ENCODE measurements at places on chromosomes 12 and 14. TPM values are rescaled to one million over a fixed set of nuclear protein-coding genes. Genes with fewer than 3 reads are reported as not detected.

DNA sequence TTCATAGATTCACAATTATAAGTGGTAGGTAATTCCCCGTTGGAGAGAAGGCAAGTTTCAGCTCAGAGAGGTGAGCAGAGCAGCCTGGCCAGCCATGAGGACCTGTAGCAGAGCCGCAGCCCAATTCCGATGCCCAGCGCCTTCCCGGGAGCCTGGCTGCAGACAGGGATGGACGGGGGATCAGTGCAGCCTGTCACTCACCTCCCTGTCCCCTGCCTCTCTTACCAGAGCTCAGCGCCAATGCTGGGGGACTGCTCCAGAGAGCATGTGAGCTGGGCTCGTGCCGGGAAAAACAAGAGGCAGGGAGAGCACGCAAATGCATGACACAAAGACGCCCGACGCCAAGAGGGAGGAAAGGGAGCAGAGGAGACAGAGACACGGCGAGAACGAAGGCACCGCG lies 231.9 kb downstream of the BCL11B start:
- DNase-seq, result no peak

GRCh38 chr14:90412058-90412457 lies 15.2 kb downstream of the CALM1 start:
- DNase-seq, result no peak

GRCh38 chr14:33933386-33933933 lies 17.4 kb downstream of the EGLN3 start:
- no peak for DNase-seq

DNA sequence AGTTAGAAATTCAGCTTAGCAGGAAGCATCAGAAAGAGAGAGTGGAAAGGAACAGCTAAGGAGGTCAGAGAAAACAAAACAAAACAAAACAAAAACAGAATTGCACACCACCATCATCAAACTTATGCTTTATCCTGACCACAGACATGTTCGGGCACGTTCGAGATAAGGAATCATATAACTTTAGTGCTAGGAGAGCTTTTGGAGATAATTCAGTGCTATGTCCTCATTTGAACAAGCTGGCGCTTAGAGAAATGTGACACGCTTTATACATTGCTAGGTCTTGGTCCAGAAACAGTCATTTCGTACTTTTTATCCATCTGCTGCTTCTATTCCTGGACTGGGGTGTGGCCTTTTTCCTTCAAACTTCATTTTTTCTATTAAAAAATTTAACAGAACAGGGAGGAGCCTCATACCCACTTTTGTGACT lies 213.1 kb downstream of the PTPRO start:
- peak; percentile 17 for DNase-seq

GRCh38 chr12:131407221-131408035 lies 303.5 kb upstream of the SFSWAP start:
- no peak for DNase-seq

- no peak for DNase-seq
Measured at GRCh38 chr14:24422694-24423601, 6.5 kb downstream of the CBLN3 start.

GRCh38 chr14:23588884-23589598 lies 10.5 kb upstream of the JPH4 start:
- peak; percentile 60 for DNase-seq

GRCh38 chr14:53953002-53953827 lies 3.4 kb downstream of the BMP4 start:
- DNase-seq, result peak; percentile 52

DNA sequence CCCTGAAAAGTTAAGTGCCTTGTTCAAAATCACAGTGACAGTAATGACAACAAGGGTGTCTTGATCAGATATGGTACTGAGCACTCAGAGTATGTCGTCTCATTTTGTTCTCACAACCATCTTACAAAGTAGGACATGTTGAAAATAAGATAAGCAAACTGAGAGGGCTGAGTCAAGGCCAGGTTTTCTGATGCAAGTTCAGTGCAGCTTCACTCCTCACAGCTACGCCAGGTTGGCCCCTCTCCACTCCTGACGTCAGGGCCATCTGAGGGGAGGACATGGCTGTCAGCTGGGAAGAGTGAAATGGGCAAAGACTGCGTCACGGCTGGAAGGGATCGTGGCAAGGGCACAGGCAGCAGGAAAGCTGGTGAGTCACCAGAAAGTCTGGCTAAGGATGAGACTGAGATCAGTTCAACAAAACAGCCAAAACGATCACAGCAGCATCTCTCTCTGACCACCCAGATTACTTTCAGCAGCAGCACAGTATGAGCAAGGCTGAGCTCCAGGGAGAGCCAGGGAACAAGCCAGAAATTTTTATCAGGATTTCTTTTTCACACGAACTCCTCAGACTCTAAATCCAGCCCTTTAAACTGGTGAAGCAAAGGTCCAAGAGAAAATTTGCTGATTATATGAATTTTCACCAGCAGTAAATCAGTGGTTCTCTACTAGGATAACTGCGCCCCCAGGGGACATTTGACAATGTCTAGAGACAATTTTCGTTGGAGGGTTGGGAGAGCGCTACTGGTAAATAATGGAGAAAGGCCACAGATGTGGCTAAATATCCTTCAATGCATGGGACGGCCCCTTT lies 297.9 kb upstream of the AMIGO2 start:
- peak; percentile 71 for DNase-seq

DNA sequence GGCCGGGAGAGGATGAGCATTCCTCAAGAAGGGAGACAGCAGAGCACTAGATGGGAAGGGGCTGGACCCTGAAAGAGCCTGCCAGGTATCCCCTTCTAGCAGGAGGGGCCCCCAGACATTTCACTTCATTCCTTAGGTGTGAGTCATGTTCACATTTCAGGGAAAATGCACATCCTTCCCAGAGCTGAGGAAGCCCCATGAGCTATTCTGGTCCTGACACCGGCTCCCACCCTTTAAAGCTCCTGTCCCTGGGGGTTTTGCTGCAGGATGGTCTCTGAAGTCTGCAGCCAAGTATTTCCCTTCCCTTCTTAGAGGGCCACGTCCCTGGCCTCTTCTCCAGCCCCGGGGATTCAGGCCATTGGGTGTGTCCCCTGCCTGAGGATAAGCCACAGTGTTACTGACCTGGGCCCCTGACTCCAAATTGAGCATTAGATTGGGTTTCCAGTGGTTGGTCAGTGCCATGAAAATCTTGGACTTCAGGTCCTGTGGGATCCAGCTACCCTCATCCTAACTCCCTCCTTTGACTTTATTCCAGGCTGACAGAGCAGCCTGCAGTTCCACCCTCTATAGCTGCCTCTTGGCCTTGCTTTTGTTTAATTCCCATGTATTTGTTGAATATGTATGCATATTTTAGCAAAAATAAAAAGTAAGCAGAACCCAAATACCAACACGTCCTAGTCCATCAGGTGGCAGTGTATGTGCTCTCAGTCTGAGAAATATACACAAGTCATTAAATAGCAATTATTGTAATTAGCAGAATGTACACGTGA lies 267.1 kb downstream of the CACNA1C start:
- DNase-seq, result no peak

- no peak for DNase-seq
Measured at GRCh38 chr14:25518364-25518763, 468.4 kb upstream of the STXBP6 start.

GRCh38 chr14:69048456-69048855 lies 69.4 kb upstream of the ACTN1 start:
- no peak for DNase-seq

DNA sequence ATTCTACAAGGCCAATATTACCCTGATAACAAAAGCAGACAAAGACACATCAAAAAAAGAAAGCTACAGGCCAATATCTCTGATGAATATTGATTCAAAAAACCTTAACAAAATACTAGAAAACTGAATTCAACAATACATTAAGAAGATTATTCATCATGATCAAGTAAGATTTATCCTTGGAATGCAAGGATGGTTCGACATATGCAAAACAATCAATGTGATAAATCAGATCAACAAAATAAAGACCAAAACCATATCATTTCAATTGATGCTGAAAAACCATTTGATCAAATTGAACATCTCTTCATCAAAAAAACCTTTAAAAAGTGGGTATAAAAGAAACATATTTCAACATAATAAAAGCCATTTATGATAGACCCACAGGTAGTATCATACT lies 117.3 kb downstream of the CPNE8 start:
- peak; percentile 6 for DNase-seq

- no peak for DNase-seq
Measured at GRCh38 chr12:101407049-101407435, 530 bp downstream of the ARL1 start.

DNA sequence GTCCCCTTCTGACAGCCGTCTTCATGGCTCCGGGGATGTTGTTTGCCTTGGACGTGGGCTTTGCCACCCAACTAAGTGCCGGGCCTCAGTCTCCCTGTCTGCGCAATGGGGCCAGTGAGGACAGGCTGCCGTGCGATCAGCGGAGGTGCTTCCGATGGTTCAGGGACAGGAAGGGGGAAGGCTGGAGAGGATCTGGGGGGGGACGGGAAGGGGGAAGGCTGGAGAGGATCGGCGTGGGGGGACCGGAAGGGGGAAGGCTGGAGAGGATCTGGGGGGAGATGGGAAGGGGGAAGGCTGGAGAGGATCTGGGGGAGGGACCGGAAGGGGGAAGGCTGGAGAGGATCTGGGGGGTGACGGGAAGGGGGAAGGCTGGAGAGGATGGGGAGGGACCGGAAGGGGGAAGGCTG lies 3.4 kb downstream of the MMP17 start:
- no peak for DNase-seq

GRCh38 chr12:75959060-75959459 lies 72.5 kb downstream of the PHLDA1 start:
- DNase-seq, result no peak

DNA sequence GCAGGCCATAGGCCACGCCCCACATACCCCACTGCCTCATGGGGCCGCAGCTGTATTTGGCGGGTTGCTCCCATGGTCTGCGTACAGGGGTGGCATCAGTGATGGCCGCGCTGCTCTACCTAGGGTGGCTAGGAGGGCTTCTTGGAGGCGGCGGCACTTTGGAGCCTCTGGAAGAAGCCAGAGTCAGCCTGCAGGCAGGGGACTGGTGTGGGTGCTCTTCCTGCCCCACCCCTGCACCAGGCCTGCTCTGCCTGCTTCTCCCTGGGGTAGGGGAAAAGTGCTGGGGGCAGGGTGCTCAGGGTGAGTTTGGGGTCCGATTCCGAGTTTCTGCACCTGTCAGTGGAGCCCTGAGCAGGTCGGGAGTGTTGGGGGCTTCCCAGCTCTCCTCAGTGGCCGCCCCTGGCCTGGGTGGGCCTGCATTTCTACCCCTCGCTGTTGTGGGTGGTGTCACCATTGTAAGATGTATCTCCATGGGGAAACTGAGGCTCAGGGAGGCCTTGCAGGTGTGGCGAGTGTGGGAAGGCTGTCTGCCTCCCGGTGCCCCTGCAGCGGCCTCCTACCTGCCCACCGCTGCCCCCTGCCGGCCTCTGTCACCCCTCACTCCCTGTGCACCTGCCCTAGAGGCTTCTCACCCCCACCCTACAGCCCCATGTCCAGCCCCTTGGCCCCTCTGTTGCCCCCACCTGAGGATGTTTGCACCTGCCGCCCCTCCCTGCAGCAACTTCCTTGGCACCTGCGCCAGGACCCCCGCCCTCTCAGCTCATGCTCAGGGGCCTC lies 5.5 kb downstream of the CEP170B start:
- DNase-seq, result no peak

- no peak for DNase-seq
Measured at GRCh38 chr14:44449680-44450079, 57.4 kb downstream of the FSCB start.

- DNase-seq, result no peak
Measured at GRCh38 chr12:116361414-116362223, 84.1 kb upstream of the MED13L start.

- DNase-seq, result no peak
Measured at GRCh38 chr14:77310026-77310425, 10.7 kb downstream of the POMT2 start.

DNA sequence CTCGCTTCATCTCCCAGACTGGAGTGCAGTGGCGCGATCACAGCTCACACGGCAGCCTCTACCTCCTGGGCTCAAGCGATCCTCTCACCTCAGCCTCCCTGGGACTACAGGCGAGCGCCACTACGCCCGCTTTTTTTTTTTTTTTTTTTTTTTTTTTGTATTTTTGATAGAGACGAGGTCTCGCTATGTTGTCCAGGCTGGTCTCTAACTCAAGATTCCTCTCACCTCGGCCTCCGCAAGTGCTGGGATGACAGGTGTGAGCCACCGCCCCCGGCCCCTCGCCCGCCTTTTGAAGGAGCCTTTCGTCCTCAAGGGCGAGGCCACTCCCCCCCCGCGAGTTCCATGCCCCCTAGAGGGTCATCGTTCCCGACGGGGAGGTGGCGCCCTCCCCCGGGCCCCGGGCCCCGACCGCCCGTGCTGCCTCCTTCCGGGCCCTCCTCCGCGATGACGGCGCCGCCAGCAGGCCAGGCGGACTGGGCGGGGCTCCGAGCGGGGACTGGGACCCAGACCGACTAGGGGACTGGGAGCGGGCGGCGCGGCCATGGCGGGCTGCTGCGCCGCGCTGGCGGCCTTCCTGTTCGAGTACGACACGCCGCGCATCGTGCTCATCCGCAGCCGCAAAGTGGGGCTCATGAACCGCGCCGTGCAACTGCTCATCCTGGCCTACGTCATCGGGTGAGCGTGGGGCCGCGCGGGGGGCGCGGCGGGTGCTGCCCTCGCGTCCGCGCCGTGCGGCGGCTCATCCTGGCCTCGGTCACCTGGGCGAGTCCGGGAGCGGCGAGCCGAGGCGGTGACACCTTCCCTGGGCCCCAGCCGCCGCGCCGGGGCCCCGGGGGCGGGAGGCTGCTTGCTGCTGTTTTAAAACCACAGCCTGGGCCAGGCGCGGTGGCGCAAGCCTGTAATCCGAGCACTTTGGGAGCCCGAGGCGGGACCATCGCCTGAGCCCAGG lies at the start of gene P2RX4:
Gene P2RX4 (plus strand): TSS at position 506 of the 949 bp plus-strand sequence. CDS start 36 bp downstream, at position 542.
- peak; percentile 27 for DNase-seq

DNA sequence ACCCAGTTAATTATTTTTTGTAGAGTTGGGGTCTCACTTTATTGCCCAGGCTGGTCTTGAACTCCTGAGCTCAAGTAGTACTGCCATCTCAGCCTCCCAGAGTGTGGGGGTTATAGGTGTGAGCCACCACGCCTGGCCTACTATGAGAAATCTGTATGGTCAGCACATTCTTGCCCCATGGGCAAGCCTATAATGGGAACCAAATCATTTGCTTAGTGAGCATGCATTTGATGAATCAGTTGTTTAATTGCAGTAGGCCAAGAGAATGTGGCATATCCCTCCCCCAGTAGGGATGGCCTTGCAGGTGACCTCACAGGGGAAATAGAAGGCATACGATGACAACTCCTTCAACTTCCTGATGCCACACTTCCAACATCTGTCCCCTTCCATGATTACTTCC lies 122.7 kb downstream of the DIP2B start:
- no peak for DNase-seq

KCNC2 gene
- polyA plus RNA-seq, result not detected

KRT72 gene
- not detected for polyA plus RNA-seq

AQP6 gene
- polyA plus RNA-seq, result 0.16 TPM

PTHLH gene
- polyA plus RNA-seq, result 215 TPM

GPRC5A gene
- polyA plus RNA-seq, result 6.2 TPM

TFCP2 gene
- 15.3 TPM for polyA plus RNA-seq

LALBA gene
- not detected for polyA plus RNA-seq

ITGB7 gene
- 0.15 TPM for polyA plus RNA-seq

ZBTB42 gene
- 1.8 TPM for polyA plus RNA-seq

TAS2R9 gene
- not detected for polyA plus RNA-seq

SLC22A17 gene
- 5.9 TPM for polyA plus RNA-seq

IL26 gene
- polyA plus RNA-seq, result not detected

FERMT2 gene
- 6.9 TPM for polyA plus RNA-seq

CELA1 gene
- polyA plus RNA-seq, result not detected
